ENCODE measurements at places on chromosomes 3 and 15.

- no peak for DNase-seq
Measured at GRCh38 chr15:100034191-100034590, 301.0 kb upstream of the LYSMD4 start.

GRCh38 chr3:196210673-196211556, at the start of gene ZDHHC19:
Gene ZDHHC19, minus strand, starts transcription at chr3:196211400. Its CDS starts 85 bp downstream, at chr3:196211315.
- no peak for DNase-seq

- no peak for DNase-seq
Measured at GRCh38 chr3:122019493-122019892, 2.6 kb downstream of the ILDR1 start.

DNA sequence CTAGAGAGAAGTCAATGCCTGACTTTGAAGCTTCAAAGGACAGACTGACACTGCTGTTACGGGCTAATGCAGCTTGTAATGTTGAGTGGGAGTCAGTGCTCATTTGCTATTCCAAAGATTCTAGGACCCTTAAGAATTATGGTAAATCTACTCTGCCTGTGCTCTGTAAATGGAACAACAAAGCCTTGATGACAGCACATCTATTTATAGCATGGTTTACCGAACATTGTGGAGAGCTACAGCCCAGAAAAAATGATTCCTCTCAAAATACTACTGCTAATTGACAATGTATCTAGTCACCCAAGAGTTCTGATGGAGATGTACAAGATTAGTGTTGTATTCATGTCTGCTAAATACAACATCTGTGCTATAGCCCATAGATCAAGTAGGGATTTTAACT, 262.3 kb downstream of the EPHA6 start:
- no peak for DNase-seq

- DNase-seq, result no peak
Measured at GRCh38 chr3:129007792-129008191, 6.7 kb downstream of the EFCC1 start.

- no peak for DNase-seq
Measured at GRCh38 chr3:8610951-8611350, 33.6 kb downstream of the SSUH2 start.

DNA sequence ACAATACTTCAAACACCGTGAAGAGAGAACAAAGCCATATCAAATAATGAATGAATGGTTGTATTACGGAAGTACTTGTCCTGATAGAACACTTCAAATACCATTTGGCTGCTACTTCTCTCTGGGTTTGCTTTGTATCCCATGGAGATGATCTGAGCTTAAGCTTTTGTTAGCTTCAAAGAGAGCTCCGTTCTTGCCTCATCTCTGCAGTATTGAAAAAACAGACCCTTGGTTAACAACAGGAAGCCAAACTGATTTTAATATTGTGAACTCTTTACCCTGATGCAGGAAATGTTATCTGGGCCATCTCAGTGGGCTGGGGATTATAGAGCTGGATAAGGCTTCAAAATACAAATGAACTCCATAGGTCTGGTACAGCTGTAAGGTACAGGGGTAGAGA, 101.0 kb downstream of the CHL1 start:
- no peak for DNase-seq

DNA sequence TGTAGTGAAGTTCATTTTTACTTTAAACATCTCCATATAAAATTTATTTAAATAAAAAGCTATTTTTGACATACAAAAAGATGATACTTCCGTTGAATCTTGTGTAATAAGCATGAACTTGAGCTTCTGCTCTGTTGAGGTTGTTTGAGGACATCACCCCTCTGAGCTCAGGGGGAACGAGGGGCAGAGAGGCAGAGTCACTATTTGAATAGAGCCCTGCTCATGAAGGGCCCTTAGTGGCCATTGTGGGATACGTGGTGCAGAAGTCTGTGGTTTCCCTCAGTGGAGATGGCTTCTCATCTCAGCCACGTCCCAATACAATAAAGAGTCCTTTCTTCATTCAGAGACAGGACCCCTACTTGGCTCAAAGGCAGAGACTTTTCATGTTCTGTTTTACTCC, 10.6 kb downstream of the CEMIP start:
- DNase-seq, result no peak

- no peak for DNase-seq
Measured at GRCh38 chr15:27770086-27770607, 329.0 kb downstream of the OCA2 start.

DNA sequence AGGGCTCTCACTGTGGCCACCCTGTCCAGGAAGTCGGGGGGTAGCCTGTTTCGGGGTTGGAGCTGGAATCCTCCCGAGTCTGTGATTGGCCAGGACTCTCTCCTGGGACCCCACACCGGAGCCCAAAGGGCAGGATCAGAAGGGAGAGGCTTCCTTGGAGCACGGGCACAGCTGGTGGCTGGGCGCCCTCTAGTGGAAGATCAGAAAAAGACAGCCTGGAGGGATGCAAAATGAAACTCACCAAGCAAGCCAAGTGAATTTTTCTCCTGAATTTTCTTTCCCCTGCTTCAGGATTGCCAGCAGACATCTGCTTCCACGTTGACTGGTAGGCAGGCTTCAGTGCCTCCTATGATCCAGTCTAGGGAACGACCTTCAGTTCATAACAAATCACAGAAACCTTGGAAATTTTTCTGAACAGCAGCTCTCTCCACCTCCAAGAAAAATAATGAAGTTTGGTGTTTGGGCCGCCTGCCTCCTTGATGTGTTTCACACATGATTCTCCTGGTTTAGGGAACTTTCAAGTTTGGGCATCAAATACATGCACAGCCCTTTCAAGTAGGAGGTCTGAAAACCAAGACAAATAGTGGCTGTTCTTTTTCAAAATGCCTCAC, 224.6 kb downstream of the VPS13C start:
- DNase-seq, result peak; percentile 68

DNA sequence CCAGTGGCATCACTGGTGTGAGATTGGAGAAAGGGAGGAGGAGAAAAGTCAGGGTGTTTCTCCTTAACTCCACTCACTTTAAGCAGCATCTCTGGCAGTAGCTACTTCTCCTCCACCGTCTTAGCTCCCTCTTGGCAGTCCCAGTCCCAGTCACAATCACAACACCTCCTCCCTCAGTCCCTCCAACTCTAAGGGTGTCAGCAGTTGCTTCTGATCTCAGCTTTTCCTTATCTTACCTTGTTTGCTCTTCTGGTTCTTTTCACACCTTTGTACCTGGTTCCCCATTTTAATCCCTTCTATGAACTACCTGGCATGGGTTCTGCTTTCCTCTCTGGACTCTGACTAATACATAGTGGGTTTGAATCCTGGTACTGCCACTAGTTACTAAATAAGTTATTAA, 188.3 kb upstream of the CTDSPL start:
- DNase-seq, result no peak

GRCh38 chr15:33865416-33865815, 102.9 kb upstream of the CHRM5 start:
- DNase-seq, result no peak

DNA sequence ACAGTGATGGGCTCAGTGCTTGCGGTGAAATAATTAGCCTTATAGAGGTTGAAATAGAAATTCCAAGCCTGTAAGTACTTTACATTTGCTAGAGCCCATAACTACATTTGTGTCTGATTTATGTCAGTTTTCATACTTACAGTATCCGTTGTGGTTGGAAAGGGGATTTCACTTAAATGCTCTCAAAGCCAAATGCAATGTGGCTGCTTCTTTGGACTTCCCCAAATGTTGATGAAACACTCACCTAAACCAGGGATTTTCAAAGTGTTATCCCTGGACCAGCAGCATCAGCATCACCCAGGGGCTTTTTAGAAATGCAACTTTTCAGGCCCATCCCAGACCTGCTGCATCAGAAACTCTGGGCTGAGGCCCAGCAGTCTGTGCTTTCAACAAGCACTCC, 378.7 kb downstream of the MCTP2 start:
- no peak for DNase-seq

GRCh38 chr3:114151091-114151490, 27.8 kb downstream of the DRD3 start:
- DNase-seq, result no peak

DNA sequence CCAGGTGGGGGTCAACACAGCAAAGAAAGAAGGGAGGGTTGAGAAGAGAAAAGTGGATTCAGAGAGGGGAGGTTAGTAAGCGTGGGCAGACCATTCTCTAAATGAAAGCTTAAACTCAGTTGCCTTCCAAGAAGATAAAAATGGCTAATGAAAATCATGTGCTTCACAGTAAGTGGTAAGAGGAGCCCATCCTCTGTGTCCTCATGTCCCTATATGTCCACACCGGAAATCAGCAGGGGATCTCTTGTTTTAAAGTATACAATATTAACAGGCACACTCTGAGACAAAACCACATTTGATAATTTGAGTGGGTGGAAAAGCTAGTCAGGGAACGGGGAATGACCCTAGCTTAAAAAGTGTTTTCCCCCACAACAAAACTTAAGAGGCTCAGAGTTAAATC, 4.4 kb upstream of the FOXP1 start:
- no peak for DNase-seq

Measured in NCI-H2171 (cell line).